ENCODE measurements at places on chromosomes 13 and 19.
A peak's percentile ranks its signal among the peaks of the same experiment; 100 is the strongest.

GRCh38 chr19:41161903-41162302 lies 31.1 kb upstream of the CYP2S1 start:
- no peak overlapping the region for H3K27ac ChIP-seq
- no peak overlapping the region for H3K4me3 ChIP-seq
- no peaks in the 10 kb centered on the region for H3K4me1 ChIP-seq
- no peaks in the 10 kb centered on the region for H3K36me3 ChIP-seq

GRCh38 chr19:34096020-34096915 lies 76.0 kb upstream of the LSM14A start:
- no peak overlapping the region for H3K4me3 ChIP-seq
- no peaks in the 10 kb centered on the region for H3K36me3 ChIP-seq
- H3K27me3 ChIP-seq: no peaks in the 10 kb centered on the region
- H3K27ac ChIP-seq: peak overlapping the region; percentile 17
- no peak for DNase-seq

DNA sequence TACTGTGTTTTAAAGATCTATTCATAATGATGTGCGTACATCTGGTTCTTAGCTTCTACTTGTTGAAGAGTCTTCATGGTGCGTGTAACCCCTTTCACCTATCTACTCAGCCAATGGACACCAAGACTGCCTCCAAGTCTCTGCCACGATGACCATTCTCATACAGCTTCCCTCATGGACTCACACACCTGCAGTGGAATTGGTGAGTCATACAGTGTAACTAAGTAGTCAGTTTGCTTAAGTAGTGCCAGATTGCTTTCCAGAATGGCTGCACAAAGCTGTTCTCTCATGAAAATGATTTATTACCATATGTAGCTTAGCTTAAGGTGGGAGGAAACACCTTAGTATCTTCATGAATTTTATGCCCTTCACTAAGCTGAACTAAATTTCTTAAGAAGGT lies 112.3 kb downstream of the AKAP11 start:
- H3K4me3 ChIP-seq: no peak overlapping the region
- H3K4me1 ChIP-seq: no peaks in the 10 kb centered on the region
- no peak overlapping the region for H3K27ac ChIP-seq
- no peaks in the 10 kb centered on the region for H3K36me3 ChIP-seq
- DNase-seq: no peak

DNA sequence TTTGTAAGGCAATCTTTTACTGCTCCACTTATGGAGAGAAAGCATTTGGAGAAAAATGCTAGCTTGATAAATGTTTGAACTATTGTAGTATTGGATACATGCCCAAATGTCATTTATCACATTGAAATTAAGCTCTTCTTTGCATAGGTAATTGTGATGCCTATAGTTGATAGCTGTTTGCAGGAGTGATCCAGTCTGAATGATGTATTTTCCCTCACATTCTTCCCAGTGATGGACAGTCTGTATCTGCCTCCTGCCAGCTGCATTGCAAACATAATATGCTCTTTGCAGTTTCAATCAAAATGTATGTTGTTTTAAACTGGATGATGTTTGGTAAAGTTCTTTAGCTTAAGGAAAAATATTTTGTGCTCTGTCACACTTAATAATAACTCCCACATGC lies 89.8 kb downstream of the EDNRB start:
- no peak for DNase-seq

- no peak overlapping the region for H3K4me3 ChIP-seq
- H3K27ac ChIP-seq: no peak overlapping the region
- no peaks in the 10 kb centered on the region for H3K27me3 ChIP-seq
Observed at GRCh38 chr13:94535231-94535630, 55.7 kb upstream of the DCT start.

- no peak overlapping the region for H3K4me3 ChIP-seq
- no peaks in the 10 kb centered on the region for H3K27me3 ChIP-seq
- no peaks in the 10 kb centered on the region for H3K36me3 ChIP-seq
- H3K27ac ChIP-seq: no peak overlapping the region
- H3K4me1 ChIP-seq: peaks cover 8% of the 10 kb centered on the region
Observed at GRCh38 chr13:44470638-44471562, 97.3 kb downstream of the SERP2 start.

DNA sequence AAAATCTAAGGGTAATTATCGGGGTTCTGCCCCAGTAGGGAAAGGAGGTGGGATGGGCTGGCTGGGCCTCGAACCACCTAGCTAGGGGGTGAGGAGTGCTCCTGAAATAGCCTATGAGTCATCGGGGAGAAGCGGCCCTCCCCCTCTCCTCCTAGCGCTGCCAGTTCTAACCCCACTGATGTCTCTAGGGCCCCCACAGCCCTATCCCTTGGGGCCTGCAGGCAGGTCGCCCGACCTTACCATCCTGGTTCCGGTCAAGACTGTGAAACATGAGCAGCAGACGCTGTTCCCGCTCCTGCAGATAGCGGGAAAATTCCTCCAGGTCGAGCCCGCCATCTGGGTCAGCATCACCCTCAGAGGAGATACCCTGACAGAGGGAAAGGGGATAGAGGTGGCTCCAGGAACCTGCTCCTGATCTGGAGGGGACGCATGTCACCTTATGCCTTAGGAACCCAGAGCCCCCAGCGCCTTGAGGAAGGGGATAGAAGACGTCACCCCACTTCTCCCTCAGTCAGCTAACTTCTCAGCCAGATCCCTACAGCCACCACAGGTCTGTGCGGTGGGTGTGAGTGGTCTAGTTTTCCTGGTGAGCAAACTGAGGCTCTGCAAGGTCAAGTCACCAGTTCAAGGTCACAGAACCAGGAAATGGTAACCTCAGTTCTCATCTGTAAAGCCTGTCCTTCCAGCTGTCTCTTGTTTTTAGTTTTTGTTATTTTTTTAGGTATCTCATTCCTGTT lies 1.5 kb downstream of the SLC25A23 start:
- H3K36me3 ChIP-seq: no peaks in the 10 kb centered on the region
- DNase-seq: no peak
- H3K4me3 ChIP-seq: no peak overlapping the region
- H3K4me1 ChIP-seq: peaks cover 10% of the 10 kb centered on the region

DNA sequence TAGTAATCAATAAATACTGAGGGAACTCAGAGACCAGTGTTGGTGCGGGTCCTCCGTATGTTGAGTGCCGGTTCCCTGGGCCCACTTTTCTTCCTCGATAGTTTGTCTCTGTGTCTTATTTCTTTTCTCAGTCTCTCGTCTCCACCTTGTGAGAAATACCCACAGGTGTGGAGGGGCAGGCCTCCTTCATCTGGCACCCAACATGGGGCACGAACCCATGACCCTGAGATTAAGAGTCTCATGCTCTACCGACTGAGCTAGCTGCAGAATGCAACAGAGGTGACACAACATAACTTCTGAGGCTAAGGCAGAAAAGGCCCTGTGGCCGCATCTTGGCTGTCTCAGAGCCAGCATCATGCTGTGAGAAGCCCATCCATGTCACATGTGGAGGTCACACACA lies 5.3 kb upstream of the ZNF613 start:
- H3K4me3 ChIP-seq: no peak overlapping the region
- no peak overlapping the region for H3K27ac ChIP-seq
- no peaks in the 10 kb centered on the region for H3K27me3 ChIP-seq

GRCh38 chr13:99078017-99078771 lies 100.3 kb upstream of the DOCK9 start:
- H3K27ac ChIP-seq: no peak overlapping the region
- H3K36me3 ChIP-seq: no peaks in the 10 kb centered on the region
- no peak for DNase-seq
- H3K27me3 ChIP-seq: no peaks in the 10 kb centered on the region
- H3K4me1 ChIP-seq: no peaks in the 10 kb centered on the region
- H3K4me3 ChIP-seq: no peak overlapping the region

DNA sequence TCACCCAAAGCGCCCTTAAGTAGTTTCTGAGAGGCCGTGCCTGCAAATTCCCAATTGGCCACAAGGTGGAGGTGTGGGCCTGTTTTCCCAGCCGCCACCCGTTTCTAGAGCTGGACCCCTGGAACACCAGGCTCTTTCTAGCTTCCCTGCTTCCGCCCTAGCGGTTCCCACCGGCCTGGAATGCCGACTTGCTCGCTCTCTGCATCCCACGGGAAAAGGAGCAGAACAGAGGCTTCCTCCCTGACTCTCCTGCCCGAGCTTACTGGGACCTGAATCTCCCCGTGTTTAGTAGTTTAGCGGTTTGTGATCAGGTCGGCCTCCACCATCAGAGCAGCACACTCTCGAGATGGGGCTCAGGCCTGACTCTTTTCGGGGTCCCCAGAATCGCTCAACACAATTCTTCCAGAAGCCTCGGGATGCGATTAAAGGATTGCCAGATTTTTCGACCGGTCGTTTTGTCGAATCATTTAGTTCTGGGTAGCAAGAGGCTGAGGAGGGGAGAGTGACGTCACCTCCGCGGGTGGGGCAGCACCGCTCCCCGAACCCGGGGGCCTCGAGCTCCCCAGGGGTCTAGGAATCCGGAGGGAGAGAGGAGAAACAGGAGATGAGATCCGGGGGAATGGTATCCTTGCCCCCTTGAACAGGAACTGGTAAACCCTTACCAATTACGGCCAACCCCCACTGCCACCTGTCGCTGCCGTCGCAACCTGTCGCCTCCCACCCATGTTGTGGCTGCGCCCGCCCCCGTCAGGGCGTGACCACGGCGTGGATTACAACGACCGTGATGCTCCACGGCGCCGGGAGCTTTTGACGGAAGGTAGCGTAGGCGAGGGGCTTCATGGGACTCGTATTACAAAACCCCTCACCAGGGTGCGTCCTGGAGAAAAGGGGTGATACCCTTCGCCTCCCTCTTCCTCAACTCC lies 8.0 kb downstream of the NAPSA start:
- peaks cover 5% of the 10 kb centered on the region for H3K4me1 ChIP-seq
- peak overlapping the region; percentile 56 for H3K4me3 ChIP-seq
- H3K27me3 ChIP-seq: no peaks in the 10 kb centered on the region

DNA sequence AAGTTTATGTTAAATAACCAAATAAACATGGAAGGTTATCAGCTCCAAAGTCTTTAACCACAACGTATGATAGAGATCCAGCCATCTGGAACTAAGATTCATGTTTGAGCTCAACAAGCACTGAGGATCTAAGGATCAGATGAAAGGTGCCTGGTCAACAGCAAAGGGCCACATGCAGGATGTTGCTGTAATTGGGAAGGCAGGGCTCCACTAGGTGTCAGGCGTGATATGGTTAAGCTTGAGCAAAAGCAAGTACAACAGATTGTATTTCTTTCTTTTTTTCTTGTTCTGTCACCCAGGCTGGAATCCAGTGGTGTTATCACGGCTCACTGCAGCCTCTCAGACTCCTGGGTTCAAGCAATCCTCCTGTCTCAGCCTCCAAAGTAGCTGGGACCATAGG lies 12.0 kb downstream of the EBPL start:
- H3K27me3 ChIP-seq: no peaks in the 10 kb centered on the region
- no peak for DNase-seq
- no peak overlapping the region for H3K4me3 ChIP-seq
- H3K27ac ChIP-seq: no peak overlapping the region
- H3K36me3 ChIP-seq: no peaks in the 10 kb centered on the region

GRCh38 chr19:44530777-44531176 lies 1.3 kb upstream of the CEACAM20 start:
- no peak for DNase-seq
- no peaks in the 10 kb centered on the region for H3K27me3 ChIP-seq
- no peaks in the 10 kb centered on the region for H3K36me3 ChIP-seq
- H3K4me3 ChIP-seq: no peak overlapping the region

GRCh38 chr13:51327961-51328360 lies 11.5 kb upstream of the SERPINE3 start:
- H3K27me3 ChIP-seq: no peaks in the 10 kb centered on the region
- no peaks in the 10 kb centered on the region for H3K36me3 ChIP-seq
- H3K4me3 ChIP-seq: no peak overlapping the region
- DNase-seq: no peak

- no peaks in the 10 kb centered on the region for H3K36me3 ChIP-seq
- no peaks in the 10 kb centered on the region for H3K27me3 ChIP-seq
- no peaks in the 10 kb centered on the region for H3K4me1 ChIP-seq
- DNase-seq: no peak
- no peak overlapping the region for H3K4me3 ChIP-seq
- H3K27ac ChIP-seq: no peak overlapping the region
Observed at GRCh38 chr13:94798738-94799137, 86.4 kb upstream of the SOX21 start.

GRCh38 chr19:13044231-13044836 lies 49.1 kb downstream of the NFIX start:
- H3K4me1 ChIP-seq: peaks cover 57% of the 10 kb centered on the region
- peaks cover 7% of the 10 kb centered on the region for H3K36me3 ChIP-seq
- H3K27me3 ChIP-seq: no peaks in the 10 kb centered on the region
- H3K27ac ChIP-seq: no peak overlapping the region
- DNase-seq: no peak

- no peaks in the 10 kb centered on the region for H3K27me3 ChIP-seq
- no peak overlapping the region for H3K27ac ChIP-seq
- no peak overlapping the region for H3K4me3 ChIP-seq
Observed at GRCh38 chr13:37473035-37473434, 125.5 kb downstream of the POSTN start.

DNA sequence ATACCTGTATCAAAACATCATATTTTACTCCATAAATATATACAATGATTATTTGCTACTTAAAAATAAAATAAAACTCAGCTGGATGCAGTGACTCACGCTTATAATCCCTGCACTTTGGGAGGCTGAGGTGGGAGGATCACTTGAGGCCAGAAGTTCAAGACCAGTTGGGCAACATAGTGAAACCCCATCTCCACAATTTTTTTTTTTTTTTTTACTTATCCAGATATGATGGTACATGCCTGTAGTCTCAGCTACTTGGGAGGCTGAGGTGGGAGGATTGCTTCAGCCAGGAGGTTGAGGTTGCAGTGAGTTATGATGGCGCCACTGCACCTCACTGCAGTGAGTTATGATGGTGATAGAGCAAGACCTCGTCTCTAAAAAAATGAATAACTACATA lies 22.4 kb downstream of the POU2F2 start:
- no peaks in the 10 kb centered on the region for H3K27me3 ChIP-seq
- no peak overlapping the region for H3K4me3 ChIP-seq
- no peaks in the 10 kb centered on the region for H3K36me3 ChIP-seq
- H3K27ac ChIP-seq: no peak overlapping the region
- H3K4me1 ChIP-seq: no peaks in the 10 kb centered on the region

- peaks cover 43% of the 10 kb centered on the region for H3K27me3 ChIP-seq
- H3K27ac ChIP-seq: no peak overlapping the region
- H3K4me1 ChIP-seq: peaks cover 8% of the 10 kb centered on the region
- DNase-seq: no peak
Observed at GRCh38 chr19:46080561-46080960, 39.8 kb upstream of the IGFL4 start.

DNA sequence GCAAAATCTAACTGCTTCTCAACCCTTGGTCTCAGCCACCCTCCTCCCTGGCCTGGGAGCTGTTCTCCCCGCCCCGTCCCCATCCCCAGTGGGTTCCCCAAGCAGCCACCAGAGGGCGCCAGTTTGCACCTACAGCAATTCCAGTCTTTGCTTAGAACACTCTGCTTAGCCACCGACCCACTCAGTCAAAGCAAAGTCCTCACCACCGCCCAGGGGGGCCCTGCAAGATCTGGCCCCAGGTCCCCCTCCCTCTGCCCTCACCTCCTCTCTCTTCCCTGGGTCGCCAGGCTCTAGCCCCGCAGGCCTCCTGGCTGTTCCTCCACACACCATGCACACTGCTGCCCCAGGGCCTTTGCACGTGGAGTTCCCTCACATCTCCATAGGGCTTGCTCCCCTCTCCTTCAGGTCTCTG lies 12.4 kb downstream of the TMEM143 start:
- no peaks in the 10 kb centered on the region for H3K27me3 ChIP-seq
- H3K36me3 ChIP-seq: no peaks in the 10 kb centered on the region
- no peak overlapping the region for H3K4me3 ChIP-seq
- no peaks in the 10 kb centered on the region for H3K4me1 ChIP-seq
- no peak overlapping the region for H3K27ac ChIP-seq
- peak; percentile 91 for DNase-seq

- no peaks in the 10 kb centered on the region for H3K27me3 ChIP-seq
- no peaks in the 10 kb centered on the region for H3K36me3 ChIP-seq
- no peak overlapping the region for H3K4me3 ChIP-seq
- DNase-seq: no peak
- H3K27ac ChIP-seq: no peak overlapping the region
- H3K4me1 ChIP-seq: no peaks in the 10 kb centered on the region
Observed at GRCh38 chr13:77728265-77729125, 31.0 kb downstream of the SLAIN1 start.

All from upper lobe of right lung (tissue), 1 donor.